OCI-LY7 (cell line): ENCODE measurements at places on chromosomes 1 and 21. TPM values are rescaled to one million over a fixed set of nuclear protein-coding genes. Genes with fewer than 3 reads are reported as not detected.

CAMSAP2 gene
- total RNA-seq = 12.2 and 14.9 TPM in 2 replicates

SLC2A5 gene
- total RNA-seq = 123 and 183 TPM in 2 replicates

SYDE2 gene
- not detected in 2 replicates for total RNA-seq

ARHGAP30 gene
- 86.7 and 101 TPM in 2 replicates for total RNA-seq

CREG1 gene
- total RNA-seq = 40.4 and 45.9 TPM in 2 replicates

LSS gene
- 97.5 and 137 TPM in 2 replicates for total RNA-seq

COL11A1 gene
- not detected in 2 replicates for total RNA-seq

TENT5C gene
- 26.5 and 31.1 TPM in 2 replicates for total RNA-seq

NCSTN gene
- total RNA-seq = 55.5 and 60.7 TPM in 2 replicates

- no peak for DNase-seq
These were observed 15.3 kb upstream of the RGS8 start for GRCh38 chr1:182699393-182700350.

DNA sequence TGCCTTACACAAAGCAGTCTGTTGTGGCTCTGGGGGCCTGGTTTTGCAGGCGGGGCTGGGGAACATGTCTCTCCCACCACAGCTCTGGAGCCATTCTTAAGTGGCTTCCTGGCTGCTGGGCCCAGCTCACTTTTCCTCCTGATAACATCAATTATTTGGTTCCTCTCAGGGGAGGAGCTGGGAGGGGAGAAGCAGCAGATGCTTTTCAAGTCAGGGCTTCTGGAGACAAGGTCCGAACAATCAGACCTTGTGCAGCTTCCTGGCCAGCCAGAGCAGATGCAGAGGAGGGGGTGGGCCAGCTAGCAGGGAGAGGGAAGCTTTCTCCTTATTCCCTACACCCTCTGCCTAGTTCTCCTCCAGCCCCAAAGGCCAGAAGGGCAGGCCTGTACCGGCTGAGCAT, 3.7 kb upstream of the PAQR6 start:
- no peak for DNase-seq

DNA sequence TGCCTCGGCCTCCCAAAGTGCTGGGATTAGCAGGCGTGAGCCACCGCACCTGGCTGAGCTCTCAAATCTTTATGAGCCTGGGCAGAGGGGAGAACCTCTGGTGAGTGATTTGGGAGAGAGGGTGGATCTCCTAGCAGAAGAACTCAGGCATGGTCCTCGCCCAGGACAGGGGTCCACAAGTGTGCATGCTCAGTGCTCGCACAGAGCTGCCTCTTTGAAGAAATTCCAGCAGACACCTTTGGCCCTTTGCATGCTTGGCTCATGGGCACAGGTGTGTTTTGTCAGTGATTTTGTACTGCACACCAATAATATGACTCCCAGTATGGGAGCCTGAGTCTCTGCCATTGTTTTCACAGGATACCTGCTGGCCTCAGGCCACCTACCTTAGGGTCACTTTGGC, 11.8 kb upstream of the PRAMEF12 start:
- DNase-seq = no peak

GRCh38 chr21:46413365-46413696, 45.4 kb upstream of the DIP2A start:
- DNase-seq = no peak

GRCh38 chr1:245704341-245704740, 549.6 kb downstream of the KIF26B start:
- DNase-seq = no peak

- no peak for DNase-seq
These were observed 151.6 kb downstream of the GRIK3 start for GRCh38 chr1:36882536-36883285.

GRCh38 chr1:18956193-18957135, at the start of gene IFFO2:
IFFO2 (minus strand) TSS chr1:18956676; CDS start chr1:18956332, 344 bp downstream.
- peak; percentile 90 for DNase-seq

GRCh38 chr1:87132284-87132870, 196.3 kb upstream of the LMO4 start:
- no peak for DNase-seq

- no peak for DNase-seq
These were observed 6.7 kb upstream of the SH2D5 start for GRCh38 chr1:20739225-20739624.

- DNase-seq = no peak
These were observed 126.8 kb upstream of the ZNF644 start for GRCh38 chr1:91148641-91149069.

DNA sequence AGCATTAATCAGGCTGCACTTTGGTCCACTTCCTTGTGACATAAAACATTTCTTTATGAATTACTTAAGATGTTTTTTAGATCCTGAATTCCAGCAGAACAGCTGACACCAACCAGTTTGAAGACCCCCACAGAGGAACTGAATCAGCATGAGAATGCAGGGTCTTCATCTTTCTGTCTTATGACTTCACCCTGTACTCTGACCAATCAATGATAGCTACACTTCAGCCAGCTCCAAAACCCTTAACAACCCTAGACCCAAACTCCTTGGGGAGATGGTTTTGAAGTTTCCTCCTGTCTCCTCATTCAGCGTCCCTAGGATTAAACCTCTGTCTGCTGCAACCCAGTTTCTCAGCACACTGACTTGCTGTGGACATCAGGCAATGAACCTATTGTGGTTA, 175.0 kb downstream of the CTH start:
- DNase-seq = no peak

DNA sequence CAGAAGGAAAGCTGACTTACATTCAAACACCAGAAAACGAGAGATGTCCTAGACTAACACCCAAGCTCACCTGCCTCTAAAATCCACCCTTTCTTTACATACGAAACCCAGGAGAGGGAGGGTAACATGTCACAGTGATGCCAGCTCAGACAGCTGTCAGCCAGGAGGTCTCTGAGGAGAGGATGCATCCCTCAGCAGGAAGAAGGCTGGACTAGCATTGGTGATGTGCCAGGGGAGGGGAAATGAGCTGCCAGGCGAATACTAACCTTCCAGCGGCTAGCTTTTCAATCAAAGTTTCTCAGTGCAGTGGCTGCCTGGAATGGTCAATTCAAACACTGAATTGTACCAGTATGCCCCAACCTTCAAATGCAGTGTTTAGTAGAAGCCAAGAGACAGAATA, 3.6 kb upstream of the UBE2G2 start:
- no peak for DNase-seq

DNA sequence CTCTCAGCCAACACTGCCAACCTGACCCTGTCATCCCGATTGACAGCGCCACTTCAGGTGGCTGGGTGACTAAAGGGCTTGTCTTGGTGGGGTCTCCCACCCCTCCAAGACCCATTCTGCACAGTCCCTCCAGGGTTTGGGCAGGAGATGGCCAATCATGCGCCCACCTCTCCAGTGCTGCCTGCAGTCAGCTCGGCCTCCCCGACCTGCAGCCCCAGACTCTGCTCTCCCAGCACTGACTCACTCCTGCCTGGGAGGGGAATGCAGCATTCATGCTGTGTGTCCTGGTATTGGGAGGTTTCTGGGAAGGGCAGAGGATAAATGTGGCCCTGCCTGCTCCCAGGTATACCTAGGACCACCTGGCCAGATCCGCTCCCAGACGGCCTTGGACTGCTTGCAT, 9.7 kb downstream of the TMEM81 start:
- DNase-seq = no peak

GRCh38 chr1:225886159-225887029, 2.6 kb downstream of the LEFTY1 start:
- DNase-seq = no peak

GRCh38 chr1:226425431-226426031, 17.6 kb upstream of the PARP1 start:
- DNase-seq = peak; percentile 40
